ENCODE measurements at places on chromosomes 7 and 10.

DNA sequence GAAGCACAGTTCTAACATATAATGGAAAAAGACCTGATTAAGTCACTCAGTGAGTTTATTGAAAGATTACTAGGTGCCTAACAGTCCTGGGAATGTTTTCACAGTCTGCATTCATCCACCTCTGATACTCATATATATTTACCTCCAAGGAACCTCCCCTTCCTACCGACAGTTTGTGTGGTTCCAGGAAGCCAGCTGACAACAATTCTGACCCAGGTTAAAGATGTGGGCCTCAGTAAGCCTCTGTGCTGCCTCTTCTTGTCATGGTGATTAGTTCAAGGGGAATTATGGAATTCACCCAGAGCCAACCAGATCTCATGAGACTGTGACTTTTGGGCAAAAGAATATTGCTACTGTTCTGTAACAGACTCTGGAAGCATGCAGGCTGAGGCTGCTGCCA lies 186.8 kb downstream of the NXPH1 start:
- no peak for DNase-seq

GRCh38 chr7:67637023-67637358 lies 640.4 kb downstream of the TYW1 start:
- no peak for DNase-seq

DNA sequence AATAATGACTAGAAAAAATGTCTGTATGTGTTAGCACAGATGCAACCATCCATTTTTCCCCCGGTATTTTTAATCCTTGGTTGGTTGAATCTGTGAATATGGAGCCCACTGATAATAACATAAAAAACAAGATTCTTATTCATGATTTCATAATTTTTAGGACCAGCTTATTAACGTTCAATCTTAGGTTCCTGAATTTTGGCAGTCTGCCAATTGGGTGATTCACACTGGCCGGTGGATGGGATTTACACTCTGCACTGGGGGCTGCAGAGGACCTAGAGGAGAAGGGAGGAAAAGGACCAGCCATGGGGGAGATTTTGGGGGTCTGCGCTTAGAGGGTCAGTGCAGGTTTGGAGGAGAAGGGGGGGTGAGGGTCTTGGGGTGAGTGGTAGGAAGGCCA lies 327.9 kb downstream of the ACTR3B start:
- DNase-seq: peak; percentile 6

DNA sequence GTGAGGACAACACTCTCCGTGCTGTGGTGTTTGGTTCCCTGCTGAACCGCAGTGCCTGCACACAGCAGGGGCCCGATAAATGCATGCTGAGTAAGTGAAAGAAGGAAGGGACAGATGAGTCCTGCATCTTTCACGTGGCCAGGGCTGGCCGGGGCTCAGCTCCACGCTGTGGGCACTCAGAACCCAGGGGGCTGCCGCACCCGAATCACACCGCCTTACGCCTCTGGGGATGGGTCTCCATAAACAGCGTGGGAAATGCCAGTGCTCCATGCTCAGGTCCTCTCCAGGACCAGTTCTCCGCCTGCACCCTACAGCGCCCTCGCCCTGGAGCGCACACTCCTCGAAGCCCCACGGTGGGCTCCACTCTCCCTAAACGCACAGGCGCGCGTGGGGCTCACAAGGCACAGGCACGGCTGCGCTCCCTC lies 38.1 kb downstream of the RASGEF1A start:
- no peak for DNase-seq

Data from cardiac fibroblast (primary cell).